PC-3 (cell line): ENCODE measurements at places on chromosomes 1 and 21.
A peak's percentile ranks its signal among the peaks of the same experiment; 100 is the strongest.

DNA sequence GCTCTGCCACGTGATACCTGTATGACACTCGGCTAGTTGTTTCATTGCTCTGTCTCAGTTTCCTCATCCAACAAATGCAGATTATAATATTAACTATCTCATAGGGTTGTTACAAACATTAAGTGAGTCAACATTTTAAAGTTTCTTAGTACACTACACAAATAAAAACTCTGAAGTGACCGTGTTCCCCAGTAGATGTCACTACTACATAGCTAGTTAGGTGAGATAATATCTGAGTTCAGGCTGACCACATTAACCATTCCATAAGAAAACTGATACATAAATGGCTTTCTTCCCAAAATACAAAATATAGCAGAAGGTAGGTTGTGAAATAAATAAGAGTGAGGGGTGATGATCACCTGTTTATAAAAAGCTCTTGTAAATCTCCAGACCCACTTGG, 214.1 kb downstream of the NUF2 start:
- DNase-seq: peak; percentile 72

- no peak for DNase-seq
These were observed 163.7 kb upstream of the EDN2 start for GRCh38 chr1:41648230-41648629.

DNA sequence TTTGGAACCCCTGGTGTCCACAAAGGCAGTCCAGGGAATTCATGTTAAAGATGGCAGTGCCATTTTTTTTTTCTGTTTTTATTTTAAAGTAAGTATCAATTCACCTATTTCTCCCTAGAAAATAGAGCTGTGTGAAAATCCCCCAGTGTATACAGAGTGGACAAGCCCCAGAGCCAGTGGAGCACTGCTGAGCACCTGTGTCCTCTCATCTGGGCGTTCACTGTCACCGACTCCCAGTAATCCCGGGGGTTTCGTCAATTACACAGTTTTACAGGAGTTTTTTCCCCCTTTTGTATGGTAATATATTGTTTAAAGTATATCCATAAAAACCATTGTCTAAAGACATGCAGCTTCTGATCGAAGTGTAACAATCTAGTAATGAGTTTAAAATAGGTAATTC, 175.8 kb downstream of the SDCCAG8 start:
- no peak for DNase-seq

DNA sequence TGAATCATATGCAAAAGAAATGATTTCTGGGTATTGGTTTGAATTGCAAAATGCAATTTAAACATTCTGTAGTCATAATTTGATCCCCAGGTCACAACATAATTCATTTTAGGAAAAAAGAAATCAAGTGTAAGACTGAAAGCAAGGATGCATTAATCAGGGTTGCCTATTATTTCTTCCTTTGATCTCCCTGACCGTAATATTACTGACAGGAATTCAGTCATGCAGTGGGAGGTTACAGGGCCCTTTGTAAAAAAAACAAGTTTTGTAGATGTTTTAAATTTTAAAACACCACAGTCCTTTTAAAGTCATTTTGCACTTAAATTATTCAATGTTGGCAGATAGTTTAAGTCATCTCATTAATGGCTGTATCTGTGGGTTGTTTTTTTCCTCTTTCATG, 263.0 kb upstream of the NCAM2 start:
- no peak for DNase-seq

DNA sequence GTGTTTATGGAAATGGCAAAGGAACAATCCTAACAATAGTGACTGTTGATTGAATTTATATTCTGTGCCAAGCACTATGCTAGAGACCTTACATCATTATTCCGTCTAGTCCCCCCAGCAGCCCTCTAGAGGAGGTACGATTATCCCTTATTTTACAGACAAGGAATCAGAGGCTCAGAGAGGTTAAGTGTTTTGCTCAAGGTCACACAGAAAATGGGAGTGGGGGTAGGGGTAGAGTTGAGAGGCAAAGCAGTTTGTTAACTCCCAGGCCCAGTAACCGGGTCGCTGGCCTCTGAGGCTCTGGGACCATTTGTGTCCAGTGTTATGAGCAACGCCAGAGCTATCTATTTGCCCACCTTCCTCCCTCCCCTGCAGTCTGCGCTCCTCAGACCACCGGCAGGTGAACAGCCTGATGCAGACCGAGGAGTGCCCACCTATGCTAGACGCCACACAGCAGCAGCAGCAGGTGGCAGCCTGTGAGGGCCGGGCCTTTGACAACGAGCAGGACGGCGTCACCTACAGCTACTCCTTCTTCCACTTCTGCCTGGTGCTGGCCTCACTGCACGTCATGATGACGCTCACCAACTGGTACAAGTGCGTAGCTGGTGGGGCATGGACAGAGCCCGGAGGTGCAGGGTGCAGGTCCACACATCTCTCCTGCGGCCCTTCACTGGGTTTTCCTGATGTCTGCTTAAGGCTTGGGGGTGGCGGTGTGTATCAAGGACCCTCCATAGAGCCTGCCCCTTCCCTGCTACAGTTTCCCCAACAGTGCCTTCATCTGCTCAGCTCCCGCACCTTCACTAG, 19.8 kb downstream of the SERINC2 start:
- DNase-seq: no peak

GRCh38 chr1:201265756-201266155, 17.6 kb upstream of the PKP1 start:
- peak; percentile 91 for DNase-seq

- no peak for DNase-seq
These were observed 176.4 kb upstream of the PALMD start for GRCh38 chr1:99469550-99469971.

GRCh38 chr1:179012038-179012437, 13.7 kb upstream of the FAM20B start:
- DNase-seq: no peak

DNA sequence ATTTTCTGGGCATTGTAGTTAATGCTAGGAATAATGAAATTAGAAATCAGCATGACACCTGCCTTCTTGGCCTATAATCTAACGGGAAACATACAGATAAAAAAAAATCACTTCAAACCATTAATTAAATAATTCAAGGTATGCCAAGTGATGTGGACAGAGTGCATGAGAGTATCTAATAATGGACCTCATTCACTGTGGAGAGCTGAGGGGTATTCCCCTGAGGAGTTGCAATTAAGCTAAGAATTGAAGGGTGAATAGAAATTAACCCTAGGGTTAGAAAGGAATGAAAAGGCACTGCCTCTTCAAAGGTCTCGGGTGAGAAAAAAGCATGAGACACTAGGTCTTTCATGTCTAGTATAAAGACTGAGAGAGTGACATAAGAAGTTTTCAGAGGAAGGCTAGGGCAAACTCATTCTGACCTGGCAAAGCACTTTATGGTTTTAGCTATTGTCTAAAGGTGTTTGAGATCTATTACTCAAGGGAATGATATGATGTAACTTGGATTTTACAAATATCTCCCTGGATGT, 466.1 kb downstream of the KCNT2 start:
- DNase-seq: no peak

- no peak for DNase-seq
These were observed 11.9 kb downstream of the FGGY start for GRCh38 chr1:59308839-59309238.

DNA sequence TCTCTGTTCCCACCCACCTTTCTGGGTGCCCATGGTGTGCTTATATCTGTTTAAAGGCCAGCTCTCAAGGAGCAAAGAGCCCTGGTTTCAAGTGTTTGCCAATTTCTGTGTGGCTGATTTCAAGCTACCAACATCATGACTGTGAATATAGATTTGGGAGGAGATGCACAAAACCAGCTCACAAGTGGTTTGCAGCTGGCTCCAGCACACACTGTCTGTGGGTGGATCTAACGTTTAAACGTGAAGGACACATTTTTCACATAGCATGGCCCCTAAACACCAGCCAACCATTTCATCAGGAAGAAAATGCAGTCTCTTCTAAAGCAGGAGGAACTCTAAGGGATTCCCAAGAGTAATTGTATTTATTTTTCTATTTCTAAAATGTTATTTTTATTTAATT, 65.2 kb downstream of the FCRL5 start:
- no peak for DNase-seq

DNA sequence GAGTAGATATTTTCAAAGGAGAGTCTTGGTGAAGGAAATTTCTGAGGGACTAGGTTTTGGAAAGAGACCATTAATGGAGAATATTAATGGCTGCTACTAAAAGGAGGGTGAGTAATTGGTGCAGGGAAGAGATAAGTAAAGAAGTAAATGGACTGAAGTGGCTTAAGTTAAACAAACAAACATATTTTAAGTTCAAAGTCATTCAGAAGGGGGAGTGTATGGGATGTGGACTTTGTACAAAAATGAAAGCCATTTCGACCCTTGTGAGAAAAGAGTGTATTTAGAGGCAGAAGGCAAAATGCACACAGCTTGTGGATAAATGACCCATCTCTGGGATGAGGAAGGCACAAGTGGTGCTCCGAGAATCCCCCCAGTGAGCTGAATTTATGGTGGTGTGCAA, 171.7 kb downstream of the BACH1 start:
- DNase-seq: no peak

DNA sequence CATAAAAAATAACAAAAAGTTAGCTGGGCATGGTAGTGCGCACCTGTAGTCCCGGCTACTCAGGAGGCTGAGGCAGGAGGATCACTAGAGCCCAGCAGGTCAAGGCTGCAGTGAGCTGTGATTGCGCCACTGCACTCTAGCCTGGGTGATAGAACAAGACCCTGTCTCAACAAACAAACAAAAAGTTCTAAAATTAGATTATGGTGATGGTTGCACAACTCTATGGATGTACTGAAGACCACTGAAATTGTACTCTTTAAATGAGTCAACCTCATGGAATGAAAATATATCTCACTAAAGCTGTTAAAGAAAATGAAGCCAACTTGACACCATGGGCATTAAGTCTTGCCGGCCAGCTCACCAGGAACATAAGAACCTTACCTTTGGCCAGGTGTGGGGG, 9.1 kb downstream of the MRAP start:
- DNase-seq: no peak

DNA sequence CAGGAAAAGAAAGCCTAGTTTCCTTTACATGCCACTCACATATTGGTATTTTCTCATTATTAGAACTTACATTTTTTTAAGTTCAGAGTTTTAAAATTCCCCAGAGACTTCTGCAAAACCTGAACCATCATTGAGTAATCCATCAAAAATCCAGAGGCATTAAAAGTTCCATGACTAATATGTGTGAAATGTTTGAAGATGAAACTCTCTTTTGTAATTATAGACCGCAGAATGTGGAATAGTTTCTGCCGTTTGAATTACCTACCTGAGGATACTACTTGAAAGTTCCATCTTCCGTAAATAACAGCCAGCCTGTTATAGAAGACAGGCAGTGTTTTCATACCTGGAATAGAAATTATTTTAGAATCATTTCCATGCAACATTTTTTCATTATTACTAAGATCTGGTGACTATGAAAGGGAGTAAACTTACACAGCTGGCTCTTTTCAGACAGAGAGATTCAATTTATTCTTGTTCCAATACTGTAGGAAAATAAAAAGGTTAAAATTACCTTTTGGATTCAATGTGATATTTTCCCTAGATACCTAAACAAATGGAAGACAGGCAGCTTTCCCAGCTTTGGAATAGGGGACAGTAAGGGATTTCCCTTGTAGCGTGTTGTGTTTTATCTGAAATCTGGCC, 131.4 kb downstream of the ST6GALNAC5 start:
- peak; percentile 96 for DNase-seq

DNA sequence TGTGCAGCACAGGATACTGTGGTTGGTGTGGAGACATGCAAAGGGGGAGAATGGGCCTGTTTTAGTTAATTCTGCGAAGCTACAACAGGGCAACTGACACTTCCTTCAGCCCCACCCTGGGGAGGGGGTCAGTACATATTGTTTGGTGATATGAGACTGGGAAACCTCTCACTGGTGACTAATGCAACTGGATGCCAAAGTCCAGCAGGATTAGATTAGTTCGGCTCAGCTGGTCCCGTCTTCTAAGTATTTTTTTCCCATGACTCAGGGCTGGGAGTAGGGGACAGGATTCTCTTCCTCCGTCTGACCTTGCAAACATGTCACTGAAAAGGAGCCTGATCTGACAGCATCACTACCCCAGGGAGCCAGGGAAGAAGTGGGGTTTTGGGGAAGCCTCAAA, 43.0 kb downstream of the PLXNA2 start:
- DNase-seq: peak; percentile 98

GRCh38 chr21:16592381-16592780, 862.6 kb downstream of the USP25 start:
- DNase-seq: no peak

DNA sequence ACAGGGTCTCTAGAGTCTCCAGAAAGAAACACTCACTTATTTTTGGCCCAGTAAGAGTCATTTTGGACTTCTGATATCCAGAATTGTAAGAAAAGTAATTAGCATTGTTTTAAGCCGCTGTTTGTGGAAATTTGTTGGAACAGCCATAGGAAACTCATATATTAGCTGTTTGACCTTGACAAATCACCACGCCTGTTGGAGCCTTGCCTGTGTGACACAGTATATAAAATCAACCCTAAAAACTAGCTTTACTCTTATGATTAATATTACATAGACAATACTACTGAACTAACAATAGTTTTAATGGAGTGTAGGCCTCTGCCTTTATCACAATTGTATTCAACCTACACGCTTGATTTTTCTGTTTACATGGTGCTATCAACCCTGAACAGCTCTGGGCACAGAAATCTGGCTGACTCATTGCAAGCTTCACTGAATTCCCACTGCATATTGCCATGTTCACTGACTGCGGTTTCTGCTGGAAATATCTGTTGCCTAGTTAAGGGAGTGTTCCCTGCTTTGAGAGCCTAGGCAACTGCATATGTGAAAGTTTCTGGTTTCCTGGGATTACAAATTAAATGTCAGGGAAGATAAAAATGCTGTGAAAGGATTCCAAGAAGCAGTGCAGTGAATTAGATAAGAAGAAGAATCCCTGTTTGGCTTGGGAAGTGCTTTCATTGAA, 419.5 kb upstream of the DEPDC1 start:
- DNase-seq: peak; percentile 48

GRCh38 chr21:41857771-41858300, 21.3 kb downstream of the PRDM15 start:
- DNase-seq: no peak

DNA sequence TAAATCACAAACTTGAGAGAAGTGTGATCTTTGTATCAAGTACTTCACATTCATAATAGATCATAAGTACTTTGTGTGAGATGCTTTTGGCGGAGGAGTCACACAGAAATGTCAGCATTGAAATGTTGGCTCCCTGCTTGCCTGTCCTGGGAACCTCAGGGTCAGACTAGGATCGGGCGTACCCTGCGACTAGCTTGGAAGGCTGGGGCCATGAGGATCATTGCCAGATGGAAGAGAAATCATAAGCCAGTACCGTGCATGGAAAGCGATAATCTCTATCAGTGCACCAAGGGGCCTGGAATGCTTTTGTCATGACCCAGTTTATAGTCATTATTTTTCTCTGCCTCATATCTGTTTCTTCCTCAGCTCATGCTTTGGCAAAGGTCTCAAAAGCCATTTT, 35.5 kb downstream of the MTR start:
- DNase-seq: no peak

GRCh38 chr1:241627453-241628259, 12.5 kb downstream of the CHML start:
- DNase-seq: peak; percentile 97

DNA sequence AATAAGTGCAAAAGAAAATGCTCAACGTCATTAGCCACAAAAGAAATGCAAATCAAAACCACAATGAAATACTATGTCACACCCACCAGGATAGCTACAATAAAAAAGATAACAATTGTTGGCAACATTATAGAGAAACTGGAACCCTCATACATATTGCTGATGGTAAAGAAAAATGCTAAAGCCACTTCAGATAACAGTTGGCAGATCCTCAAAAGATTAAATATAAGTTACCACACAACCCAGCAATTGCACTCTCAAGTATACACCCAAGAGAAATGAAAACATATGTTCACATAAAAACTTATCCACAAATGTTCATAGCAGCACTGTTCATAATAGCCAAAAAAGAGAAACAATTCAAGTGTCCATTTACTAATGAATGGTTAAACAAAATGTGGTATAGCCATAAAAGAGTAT, 20.7 kb downstream of the TRIM33 start:
- DNase-seq: no peak
